ENCODE measurements at places on chromosomes 11 and 22.

DNA sequence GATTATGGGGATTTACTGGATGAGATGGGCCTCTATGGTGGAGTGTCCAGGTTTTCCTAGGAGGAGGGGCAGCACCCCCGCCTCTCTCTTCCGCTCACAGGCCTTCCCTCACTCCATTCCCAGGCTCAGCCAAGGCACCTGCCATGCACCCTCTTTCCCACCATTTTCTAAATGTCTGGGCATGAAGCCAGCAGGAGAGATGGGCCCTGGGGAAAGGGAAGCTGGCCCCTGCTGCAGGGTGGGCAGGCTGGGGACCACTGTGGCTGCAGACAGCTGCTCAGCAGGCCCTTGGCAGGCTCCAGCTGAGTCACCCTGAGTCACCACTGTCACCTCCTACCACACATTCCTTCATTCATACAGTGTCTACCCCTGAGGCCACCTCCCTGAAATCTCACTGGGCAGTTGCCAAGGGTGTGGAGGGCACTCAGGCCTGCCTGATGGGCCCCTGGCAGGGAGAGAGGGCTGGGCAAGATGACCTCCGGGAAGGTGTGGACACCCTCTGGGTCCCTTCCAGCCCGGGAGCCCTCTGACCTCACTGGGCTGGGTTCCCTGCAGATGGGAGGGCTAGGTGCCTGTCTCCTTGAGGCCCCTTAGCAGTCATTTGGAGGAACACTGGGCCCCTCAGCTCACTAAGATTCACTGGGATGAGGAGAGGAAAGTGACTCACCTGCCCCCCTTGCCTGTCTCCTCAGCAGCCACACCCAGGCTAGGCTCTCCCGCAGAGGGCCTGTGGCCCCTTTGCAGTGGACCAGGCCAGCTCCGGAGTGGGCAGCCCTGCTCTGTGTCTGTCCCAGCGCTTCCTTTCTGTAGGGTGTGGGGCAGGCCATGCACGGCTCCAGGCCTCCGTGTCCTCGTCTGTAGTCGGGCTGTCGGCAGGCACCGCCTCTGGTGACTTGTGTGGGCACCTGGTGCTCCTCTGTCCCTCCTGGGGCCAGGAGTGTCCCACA is 7.8 kb downstream of the MYEOV start:
- no peaks in the 10 kb centered on the region for H3K27me3 ChIP-seq
- H3K36me3 ChIP-seq = peaks cover 33% of the 10 kb centered on the region
- peak overlapping the region; percentile 100 for H3K27ac ChIP-seq
- peak; percentile 95 for DNase-seq
- peak overlapping the region; percentile 84 for H3K4me3 ChIP-seq

DNA sequence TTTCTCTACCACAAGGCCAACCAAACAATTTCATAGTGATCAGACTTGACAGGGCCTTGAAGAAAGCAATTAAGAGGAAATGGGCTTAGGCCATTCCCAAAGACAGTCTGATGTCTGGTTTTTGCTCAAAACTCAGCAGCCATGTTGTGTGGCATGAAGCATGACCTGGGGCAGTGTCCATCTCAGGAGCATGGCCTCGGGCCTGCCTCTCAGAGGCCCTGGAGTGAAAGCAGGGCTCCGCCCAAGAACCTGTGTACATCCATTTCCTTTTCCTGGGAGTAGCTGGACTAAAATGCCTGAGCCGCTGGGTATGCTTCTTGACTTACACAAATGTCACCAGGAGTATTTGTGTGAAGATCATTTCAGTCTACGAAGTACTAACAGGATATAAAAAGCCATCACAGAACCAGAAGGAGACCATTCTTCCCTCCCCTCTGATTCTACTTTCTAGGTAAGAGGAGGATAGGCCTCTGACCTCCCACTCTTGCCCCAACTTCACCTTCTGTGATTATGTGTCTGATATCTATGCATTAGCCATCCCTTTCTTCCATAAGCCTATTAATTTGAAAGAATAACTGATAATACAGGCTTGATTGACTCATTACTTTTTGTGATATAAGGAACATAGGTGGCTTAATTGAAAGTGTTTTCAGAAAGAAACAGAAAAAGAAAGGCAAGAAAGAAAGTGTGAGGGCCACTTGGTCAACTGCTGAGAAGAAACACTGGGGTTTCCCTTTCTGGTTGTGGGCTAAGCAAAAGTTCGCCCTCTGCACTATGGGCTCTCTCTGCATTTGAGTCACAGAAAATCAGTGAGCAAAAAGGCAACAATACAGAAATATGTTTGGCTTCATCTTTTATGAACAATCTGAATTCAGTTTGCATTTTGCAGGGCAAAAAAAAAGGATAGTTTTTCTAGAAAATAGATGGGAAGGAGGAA is 188.6 kb upstream of the MTMR2 start:
- peaks cover 32% of the 10 kb centered on the region for H3K36me3 ChIP-seq
- H3K4me1 ChIP-seq = peaks cover 58% of the 10 kb centered on the region
- DNase-seq = no peak
- H3K4me3 ChIP-seq = peak overlapping the region; percentile 71

- H3K4me1 ChIP-seq = peaks cover 22% of the 10 kb centered on the region
- peaks cover 14% of the 10 kb centered on the region for H3K27me3 ChIP-seq
- no peak for DNase-seq
Measured at GRCh38 chr11:134046681-134047449, 22.0 kb upstream of the JAM3 start.

DNA sequence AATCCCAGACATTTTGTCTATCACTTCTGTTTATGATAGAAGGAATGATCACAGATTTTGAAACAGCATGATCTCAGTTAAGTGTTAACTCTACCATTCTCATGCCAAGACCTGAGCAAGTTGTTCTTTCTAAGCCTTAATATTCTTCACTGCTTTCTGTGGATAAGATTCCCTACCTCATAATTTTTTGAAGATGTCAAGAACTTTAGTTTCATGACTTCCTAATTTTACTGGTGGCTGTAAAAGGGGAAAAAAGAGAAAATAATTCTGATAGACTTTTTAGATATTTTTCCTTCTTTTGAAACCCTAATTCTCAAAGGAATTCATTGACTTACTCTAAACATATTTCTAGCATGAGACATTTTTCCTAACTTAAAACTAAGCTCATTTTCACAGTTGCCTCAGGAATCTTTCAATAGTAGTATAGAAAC is 520.0 kb upstream of the LUZP2 start:
- H3K4me3 ChIP-seq = peak overlapping the region; percentile 45
- no peaks in the 10 kb centered on the region for H3K27me3 ChIP-seq
- peaks cover 55% of the 10 kb centered on the region for H3K4me1 ChIP-seq

DNA sequence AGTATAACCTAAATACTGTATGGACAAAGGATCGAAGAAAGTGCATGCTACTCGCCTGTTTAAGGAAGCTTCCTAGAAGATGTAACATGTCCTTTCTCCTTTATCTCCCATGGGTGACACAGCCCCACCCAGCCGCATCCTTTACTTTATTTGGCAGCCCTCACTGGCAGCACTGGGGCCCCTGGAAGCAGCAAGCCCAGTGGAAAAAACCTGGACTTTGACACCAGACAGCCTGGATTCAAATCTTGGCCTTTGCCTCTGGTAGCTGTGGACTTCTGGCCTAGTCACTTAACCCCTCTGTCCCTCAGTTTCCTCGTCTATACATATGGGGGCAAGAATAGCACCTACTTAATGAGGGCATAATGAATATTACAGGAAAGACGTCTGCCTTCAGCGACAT is 67.1 kb downstream of the MYEOV start:
- H3K4me1 ChIP-seq = peaks cover 46% of the 10 kb centered on the region
- H3K27me3 ChIP-seq = peaks cover 3% of the 10 kb centered on the region
- H3K4me3 ChIP-seq = no peak overlapping the region
- no peak for DNase-seq
- H3K27ac ChIP-seq = no peak overlapping the region

- H3K27me3 ChIP-seq = peaks cover 2% of the 10 kb centered on the region
- H3K4me3 ChIP-seq = no peak overlapping the region
- H3K4me1 ChIP-seq = peaks cover 29% of the 10 kb centered on the region
- DNase-seq = no peak
- H3K27ac ChIP-seq = no peak overlapping the region
- H3K36me3 ChIP-seq = no peaks in the 10 kb centered on the region
Measured at GRCh38 chr22:41826430-41827383, 6.2 kb upstream of the SREBF2 start.

- no peak overlapping the region for H3K4me3 ChIP-seq
- DNase-seq = peak; percentile 52
- H3K27ac ChIP-seq = no peak overlapping the region
- peaks cover 40% of the 10 kb centered on the region for H3K36me3 ChIP-seq
- H3K27me3 ChIP-seq = peaks cover 8% of the 10 kb centered on the region
Measured at GRCh38 chr11:33065445-33066178, 26.2 kb downstream of the TCP11L1 start.

- H3K27me3 ChIP-seq = no peaks in the 10 kb centered on the region
- no peak for DNase-seq
- H3K27ac ChIP-seq = no peak overlapping the region
- H3K4me1 ChIP-seq = no peaks in the 10 kb centered on the region
- H3K4me3 ChIP-seq = no peak overlapping the region
- H3K36me3 ChIP-seq = no peaks in the 10 kb centered on the region
Measured at GRCh38 chr11:78742430-78742829, 167.8 kb upstream of the NARS2 start.

GRCh38 chr11:69828276-69828970 is 9.2 kb upstream of the FGF3 start:
- peaks cover 22% of the 10 kb centered on the region for H3K27me3 ChIP-seq
- no peak overlapping the region for H3K27ac ChIP-seq
- DNase-seq = no peak
- no peaks in the 10 kb centered on the region for H3K36me3 ChIP-seq
- H3K4me1 ChIP-seq = no peaks in the 10 kb centered on the region

Data from HFFc6 (cell line).